Fibroblast of upper back skin (primary cell): ENCODE measurements at places on chromosomes 2 and 18.
A peak's percentile ranks its signal among the peaks of the same experiment; 100 is the strongest.

DNA sequence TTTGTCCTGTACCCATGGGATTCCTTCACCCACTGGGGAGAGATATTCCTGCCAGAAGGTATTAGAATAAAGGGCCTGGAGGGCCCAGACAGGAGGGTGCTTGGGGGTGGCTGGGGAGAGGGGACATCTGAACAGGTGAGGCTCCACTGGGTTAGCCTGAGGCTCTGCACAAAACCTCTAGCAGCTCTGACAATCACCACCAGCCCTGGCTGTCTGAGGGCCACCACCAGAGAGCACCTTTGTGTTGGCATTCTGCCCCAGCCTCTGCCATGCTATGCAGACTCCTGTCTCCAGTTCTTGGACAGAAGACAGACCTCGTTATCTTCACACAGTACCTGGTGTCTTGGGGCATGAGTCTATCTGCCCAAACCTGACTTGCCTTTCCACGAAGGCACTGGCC, 25.3 kb downstream of the SLC16A14 start:
- no peak for DNase-seq

- DNase-seq = peak; percentile 7
Observed at GRCh38 chr2:119608553-119608952, 64.3 kb downstream of the CFAP221 start.

DNA sequence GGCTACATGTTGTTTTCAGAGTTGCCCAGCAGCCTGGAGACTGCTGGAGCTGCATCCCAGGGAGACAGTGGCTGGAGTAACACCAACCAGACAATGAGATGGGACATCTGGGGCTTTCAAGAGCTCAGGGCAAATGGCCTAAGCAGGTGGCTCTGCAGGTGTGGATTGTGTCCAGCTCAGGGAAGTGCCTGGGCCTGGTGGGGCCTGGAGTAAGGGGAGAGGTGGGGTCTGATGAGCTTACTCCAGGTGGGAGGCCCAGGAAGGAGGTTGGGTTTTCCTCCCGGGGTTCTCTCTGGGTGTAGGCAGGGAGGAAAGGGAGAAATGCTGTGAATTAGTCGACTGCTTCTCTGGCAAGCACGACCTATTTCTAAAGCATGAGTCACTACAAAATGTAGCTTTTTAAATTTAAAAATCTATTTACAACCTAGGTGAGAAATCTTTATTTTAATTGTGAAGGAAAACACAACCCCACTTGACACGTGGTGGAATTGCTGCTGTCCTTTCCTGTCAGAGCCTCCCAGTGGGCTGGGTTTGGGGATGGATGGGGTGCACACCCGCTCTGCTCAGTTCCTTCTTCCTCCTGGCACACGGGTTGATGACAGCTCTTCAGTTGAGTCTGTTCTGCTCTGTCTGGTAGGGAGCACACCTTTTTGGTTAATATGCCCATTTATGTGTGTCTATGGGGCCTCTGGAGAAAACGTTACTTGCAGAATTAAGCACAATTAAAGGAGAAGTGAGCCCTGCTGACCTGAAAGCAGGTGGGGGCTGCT, 81.6 kb downstream of the SH3RF3 start:
- peak; percentile 24 for DNase-seq

DNA sequence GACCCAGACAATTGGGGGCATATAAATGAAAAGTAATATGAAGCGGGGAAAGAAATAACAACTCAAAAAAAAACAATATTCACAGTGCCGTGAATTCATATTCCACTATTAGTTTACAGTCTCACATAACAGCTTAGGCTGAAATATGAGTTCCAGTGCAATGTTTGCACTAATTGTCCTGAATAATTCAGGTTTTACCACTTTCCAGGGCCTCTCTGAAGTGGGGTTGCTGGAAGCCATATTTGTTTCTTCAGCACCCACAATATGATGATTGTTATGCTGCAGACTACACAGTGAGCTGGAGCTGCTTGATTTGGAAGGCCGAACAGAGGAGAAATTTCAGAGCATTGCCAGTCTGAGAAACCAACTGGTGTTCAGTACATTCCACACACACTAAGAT, 894.5 kb upstream of the ACVR2A start:
- no peak for DNase-seq

DNA sequence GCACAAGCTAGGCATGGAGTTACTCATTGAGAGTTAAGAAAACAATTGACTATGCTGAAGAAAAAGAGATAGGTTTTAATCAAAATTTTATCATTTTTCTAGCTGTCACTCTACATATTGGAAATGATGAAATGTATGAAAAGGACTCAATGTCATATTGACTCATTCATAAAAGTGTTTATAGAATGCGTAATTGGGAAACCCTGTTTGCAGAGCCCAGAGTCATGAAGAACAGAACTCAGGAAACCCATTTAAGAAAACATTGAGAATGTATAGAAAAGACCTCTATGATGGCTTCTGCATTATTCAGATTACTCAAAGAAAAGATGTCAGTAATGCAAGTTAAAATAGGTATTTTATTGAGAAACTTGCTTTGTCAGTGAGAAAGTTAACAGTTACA, 36.4 kb downstream of the SCRN3 start:
- DNase-seq = no peak

GRCh38 chr2:241072151-241072550, 29.9 kb downstream of the MTERF4 start:
- no peak for DNase-seq

- DNase-seq = no peak
Observed at GRCh38 chr2:62587592-62587991, 81.6 kb upstream of the TMEM17 start.

DNA sequence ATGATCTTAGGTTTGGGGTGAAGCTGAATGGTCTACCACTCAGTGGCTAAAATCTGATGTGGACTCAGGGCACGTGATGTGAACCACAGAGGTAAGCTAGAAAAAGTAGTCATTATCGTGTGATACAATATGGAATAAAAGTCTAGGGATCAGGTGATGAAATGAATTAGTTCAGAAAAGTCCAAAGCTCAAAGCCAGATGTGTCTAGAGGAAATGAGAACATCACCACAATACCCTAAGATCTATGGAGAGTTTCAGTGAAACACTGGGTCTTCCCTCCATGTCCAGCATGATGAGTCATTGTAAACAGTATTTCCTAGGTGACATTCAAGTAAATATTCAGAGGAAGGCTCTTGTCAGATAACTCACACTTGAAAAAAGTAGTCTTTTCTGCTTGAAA, 1257.4 kb upstream of the ZEB2 start:
- peak; percentile 34 for DNase-seq

DNA sequence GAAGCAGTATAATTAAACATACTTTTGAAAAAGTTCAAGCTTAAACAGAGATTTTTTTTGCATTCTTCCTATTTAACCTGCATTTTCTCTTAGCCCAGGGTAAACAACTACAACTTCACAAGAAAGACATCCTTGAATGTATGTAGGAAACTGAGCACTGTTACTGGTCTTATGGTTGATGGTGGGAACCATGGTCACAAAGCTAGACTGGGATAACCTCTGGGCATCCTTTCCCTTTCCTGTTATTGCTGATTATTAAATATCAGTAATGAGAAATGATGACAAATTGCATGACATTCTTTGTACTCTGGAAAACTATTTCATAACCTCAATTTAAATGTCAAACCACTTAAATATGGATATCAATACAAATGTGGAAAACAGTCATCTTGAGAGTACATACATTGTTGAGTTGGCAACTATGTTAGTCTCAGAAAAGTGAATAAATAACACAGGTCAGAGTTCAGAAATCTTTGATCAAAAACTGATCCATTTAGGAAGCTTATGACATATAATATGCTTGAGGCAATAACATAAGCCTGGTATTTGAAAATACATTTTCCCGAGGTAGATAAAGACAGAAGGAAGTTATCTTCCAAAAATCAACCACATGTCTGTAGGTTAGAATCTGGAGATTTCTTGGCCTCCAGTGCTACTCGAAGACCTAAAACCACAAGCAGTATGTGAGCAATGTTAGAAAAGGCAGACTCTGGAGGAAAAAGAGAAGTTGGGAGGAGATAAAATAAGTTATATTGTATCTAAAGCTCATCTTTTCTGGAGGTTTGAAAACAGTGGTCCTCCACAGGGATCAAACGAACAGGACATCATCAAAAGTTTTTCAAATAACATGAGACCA, 65.2 kb upstream of the ST8SIA5 start:
- DNase-seq = peak; percentile 8

DNA sequence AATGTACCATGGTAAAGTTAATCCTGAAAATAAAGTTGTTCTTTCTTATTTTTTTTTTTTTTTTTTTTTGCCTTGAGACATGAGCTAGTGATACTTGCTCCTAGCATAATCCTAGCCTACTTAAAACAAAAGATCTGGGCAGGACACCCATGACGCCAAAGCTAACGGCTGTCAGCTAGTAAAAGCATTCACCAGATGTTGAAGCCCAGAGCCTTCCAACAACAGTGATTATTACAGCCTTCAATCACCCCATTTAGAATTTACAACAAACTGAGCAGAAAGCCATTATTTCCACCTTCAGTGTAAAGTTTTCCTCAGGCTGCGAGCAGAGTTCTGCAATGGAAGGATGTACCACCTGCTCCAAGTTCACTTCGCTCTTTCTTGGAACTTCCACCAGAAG, 259.5 kb downstream of the SP3 start:
- DNase-seq = no peak

GRCh38 chr2:81324046-81324445, 1019.5 kb upstream of the LRRTM1 start:
- DNase-seq = peak; percentile 3
